ENCODE measurements at places on chromosomes 3 and 15. TPM values are rescaled to one million over a fixed set of nuclear protein-coding genes. Genes with fewer than 3 reads are reported as not detected.

The MAP3K13 gene
- total RNA-seq: 20.0 TPM

The SCAANT1 gene
- total RNA-seq: not detected

The GRK7 gene
- not detected for total RNA-seq

The PRR23A gene
- total RNA-seq: not detected

The NR1I2 gene
- not detected for total RNA-seq

The GOLGA6B gene
- not detected for total RNA-seq

The SERINC4 gene
- total RNA-seq: not detected

The RAD51 gene
- 2.3 TPM for total RNA-seq

The CYP8B1 gene
- total RNA-seq: not detected

The LARP6 gene
- total RNA-seq: 20.0 TPM

Data from body of pancreas (tissue), 4 donors.